ENCODE measurements at places on chromosomes 16 and 17.

- no peak for DNase-seq
These were observed 25.4 kb downstream of the CCR7 start for GRCh38 chr17:40539711-40540411.

DNA sequence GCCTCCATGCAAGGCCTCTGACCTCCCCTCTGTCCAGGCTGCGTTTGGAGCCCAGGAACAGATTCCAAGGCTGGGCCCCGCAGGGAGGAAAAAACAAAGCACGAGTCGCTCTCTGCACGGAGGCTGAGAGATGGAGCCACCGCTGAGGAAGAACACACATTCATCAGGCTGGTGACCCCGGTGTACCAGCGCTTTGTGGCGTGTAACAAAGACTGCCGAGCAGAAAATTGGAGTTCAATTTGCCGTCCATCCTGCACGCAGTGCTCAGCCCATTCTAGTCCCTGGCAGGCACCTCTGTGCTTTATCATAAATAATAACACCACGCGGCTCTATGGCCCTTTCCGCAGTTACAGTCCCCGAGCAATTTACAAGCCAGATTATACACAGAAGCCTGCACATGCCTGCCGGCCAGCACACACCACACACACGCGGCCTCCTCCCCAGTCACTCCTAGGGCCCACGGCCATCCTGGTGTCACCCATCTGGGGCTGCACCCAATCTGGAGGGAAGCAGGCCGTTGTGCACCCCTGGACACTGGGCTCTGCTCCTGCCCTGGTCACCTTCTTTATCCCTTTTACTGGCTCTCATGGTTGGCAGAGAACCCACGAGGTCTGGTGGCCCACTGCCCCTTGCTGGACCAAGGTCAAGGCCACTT, 124.4 kb downstream of the SDK2 start:
- DNase-seq = no peak

- no peak for DNase-seq
These were observed 588 bp downstream of the PLLP start for GRCh38 chr16:57283959-57284208.

DNA sequence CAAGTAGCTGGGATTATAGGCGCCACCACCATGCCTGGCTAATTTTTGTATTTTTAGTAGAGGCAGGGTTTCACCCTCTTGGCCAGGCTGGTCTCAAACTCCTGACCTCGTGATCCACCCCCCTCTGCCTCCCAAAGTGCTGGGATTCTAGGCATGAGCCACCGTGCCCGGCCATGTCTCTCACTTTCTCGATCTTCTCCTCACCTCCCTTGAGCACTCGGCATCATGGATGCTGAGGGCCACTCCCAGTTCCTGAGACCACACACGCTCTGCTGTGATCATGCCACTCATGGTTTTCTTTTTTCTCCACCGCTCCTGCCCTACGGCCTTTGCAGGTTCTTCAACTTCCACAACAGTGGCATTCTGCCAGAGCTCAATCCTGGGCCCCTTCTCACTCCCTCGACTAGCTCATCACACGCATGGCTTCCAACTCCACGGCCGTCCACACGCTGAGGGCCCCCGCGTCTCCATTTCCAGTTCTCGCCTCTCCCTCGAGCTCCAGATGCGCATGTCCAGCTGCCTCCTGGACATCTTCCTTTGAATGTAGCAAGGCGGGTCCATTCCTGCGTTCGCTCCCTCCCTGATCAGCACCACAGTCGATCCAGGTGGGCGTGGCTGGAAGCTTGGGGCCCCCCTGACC, 5.5 kb upstream of the NCBP3 start:
- DNase-seq = no peak

GRCh38 chr17:65633146-65633881, 71.9 kb upstream of the AXIN2 start:
- no peak for DNase-seq

- no peak for DNase-seq
These were observed 21.5 kb downstream of the SRP68 start for GRCh38 chr17:76050538-76051467.

DNA sequence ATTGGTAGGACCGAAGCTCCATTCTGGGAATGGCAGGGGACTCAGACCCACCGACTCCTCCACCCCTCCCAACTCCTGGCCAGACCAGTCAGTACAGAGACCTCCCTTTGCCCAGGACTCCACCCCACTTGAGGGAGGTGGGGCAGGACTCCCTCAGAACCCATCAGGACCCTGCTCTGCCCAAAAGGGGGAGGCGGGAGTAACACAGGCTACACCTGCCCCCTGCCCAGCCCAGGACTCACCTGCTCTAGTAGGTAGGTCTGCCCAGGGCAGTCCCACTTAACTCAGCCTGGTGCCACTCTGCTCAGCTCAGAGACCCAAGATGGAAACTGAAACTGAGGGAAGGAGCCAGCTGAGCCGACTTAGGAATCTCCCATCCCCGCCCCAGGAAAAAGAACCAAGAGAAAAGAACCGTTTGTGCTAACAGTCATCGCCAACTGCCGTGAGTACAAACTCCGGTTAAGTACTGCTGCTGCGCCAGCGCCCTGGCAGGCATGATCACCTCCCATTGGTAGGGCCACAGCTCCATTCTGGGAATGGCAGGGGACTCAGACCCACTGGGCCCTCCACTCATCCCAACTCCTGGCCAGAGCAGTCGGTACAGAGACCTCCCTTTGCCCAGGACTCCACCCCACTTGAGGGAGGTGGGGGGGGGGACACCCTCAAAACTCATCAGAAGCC, 503 bp downstream of the DHX58 start:
- DNase-seq = no peak

DNA sequence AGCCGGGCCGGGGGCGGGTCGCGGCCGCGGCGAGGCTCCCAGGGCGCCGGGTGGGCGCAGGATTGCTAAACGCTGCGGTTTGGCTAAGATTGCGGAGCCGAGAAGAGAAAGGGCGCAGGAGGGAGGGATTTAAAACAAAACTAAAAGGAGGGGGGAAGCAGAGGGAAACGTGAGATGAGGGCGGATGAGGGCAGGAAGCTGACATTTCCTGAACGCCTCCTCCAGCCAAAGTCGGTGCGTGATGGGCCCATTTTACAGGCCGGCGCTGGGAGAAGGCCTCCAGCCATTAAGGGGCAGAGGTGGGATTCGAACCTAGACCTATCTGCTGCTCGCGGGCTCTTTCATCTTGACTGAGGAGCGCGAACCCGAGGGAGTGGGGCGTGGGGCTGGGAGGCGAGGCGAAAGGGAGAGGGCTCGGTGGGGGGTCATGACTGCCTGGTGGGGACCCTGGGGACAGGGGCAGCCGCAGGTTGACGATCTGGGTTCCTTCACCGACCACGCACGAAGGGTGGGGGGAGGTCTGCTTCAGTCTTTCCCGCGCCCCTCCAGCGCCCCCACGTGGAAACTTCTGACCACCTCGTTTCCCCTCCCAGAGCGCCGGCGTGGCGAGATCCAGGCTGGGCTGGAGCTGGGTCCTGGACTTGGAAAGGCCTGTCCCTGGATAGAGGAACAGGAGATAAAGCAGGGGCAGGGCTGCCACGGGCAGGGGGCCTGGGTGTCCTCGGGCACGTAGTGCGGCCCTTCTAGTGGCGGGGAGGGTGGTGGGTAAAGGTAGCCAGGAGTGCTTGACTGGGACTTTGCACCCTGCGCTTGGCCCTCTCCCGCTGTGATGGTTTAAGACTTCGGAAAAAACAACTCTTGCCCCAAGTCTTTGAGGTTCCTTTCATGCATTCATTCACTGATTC, 3.8 kb upstream of the TAC4 start:
- peak; percentile 41 for DNase-seq

- no peak for DNase-seq
These were observed 34.0 kb downstream of the TRARG1 start for GRCh38 chr17:1313270-1314005.

DNA sequence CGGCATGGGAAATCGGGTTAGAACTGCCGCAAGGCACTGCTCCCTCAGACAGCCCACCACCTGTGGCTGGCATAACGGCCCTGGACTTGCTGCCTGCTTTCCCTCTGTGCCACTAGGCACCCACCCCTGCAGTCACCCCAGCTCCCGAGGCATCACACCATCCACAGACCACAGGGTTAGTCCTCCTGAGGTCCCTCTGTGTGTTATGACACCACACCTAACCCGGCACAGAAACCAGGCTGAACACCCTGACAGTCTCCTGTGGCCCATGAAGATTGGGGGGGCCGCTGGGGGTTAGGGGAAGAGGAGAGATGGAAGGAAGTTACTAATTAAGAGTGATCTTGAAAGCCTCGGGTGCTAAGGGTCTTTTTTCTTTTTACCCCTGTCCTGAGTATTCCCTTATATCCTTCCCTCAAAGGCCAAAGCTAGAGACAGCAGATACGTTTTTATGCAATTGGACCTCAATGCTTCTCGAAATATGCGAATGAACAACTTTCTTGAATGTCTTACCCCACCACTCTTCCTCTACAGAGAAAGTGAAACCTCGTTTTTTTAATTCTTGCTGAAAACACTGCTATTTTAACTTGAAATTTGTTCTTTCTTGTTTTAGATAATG, 7.0 kb downstream of the CYTH1 start:
- no peak for DNase-seq

DNA sequence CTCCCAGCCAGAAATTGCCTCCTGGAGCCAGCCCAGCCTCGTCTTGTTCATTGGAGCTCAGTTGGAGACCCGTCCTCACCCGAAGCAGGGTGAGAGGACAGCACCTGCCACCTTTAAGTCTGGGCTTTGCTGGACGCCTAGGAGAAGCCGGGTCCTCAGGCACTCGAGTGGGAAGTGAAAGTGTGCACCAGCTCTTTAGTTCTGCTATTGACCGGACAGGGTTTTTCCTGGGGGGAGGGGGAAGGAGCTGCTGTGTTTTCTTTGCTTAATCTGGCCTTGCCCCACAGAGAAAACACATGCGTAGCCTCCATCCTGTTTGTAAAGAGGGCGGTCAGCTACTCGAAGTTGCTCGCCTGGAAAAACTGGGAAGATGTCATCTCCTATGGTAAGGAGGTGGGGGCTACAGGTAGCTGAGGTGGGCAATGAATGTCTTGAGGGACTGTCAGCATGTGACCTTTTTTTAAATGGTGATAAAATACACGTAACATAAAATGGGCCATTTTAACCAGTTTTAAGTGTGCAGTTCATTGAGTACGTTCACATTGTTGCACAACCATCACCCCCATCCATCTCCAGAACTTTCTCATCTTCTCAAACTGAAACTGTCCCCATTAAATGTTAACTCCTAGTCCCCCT, 34.4 kb downstream of the CMIP start:
- no peak for DNase-seq

Measured in NCI-H1694 treated with DMSO at 0.1 percent for 48 hours (cell line).